ENCODE measurements at places on chromosomes 7 and 10.

- DNase-seq, result no peak
Measured at GRCh38 chr7:14024406-14024805, 34.9 kb upstream of the ETV1 start.

DNA sequence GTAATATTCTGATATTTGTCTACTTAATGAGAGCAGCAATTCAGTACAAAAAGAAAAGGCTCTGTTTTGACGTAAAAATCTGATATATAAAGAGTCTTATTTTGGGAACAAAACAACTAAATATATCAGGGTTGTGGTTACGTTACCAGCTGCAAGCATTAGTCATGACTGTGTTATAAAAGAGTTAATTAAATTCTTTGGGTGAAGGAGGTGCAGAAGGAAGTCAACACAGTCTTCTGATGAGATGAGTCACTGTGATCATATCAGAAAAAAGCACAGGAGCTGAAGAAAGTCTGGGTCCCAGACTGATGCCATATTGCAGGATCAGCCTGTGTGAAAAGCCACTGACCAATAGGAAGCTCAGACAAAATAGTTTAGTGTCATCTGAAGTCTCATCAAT, 234.3 kb upstream of the TEX47 start:
- DNase-seq, result no peak

GRCh38 chr10:128058750-128059134, 67.5 kb downstream of the MKI67 start:
- no peak for DNase-seq

DNA sequence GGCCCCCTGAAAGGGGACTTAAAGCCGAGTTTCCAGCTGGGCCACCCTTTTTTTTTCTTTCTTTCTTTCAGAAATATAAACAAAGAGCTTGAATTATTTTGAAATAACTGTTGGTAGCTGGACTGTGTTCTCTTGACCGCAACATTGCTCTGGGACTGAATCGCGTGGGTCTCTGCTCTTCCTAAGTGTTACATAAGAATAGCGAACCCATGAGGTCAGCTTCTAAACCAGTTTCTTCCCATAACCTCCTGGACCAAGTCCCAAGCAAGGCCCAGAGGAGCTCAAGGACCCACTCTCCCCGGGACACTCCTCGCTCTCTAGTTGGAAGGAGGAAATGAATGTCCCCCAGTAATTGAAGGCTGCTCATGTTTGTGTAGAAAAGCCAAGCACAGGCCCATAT, 91.1 kb downstream of the CXCL12 start:
- no peak for DNase-seq

DNA sequence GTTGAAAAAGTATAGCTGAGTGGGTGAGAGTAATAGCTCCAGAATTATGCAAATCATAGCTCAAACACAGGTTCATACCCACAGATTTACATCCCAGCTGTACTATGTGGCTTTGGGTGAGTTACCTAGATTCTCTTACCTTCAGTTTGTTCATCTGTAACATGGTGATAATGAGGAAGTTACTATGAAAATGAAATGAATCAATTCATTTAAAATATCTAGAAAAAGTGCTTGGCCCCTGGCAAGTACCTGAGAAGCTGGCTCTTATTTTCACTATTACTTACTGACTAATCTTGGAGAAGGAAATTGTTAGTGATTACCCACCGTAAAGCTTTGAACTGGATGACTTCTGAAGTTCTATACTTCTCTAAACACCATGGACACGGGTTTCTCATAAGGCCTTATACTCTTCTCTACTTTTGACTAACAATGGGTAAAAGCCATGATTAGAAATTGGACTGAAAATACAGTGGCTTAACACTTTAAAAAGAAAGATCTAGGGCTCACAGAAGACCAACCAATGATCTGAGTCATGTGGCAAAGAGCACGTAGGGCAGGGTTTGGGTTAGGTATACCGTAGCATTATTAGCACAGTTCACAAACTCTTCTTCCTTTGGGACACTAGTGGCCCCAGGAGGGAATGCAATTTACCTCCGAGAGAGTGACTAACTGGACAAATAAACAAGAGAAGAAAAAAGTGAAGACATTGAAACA, 149.2 kb downstream of the PLPP4 start:
- no peak for DNase-seq

Data from effector memory CD4-positive, alpha-beta T cell (primary cell).